ENCODE measurements at places on chromosomes 16 and 17.

GRCh38 chr17:30084788-30085187 is 31.8 kb upstream of the NSRP1 start:
- no peak for DNase-seq

DNA sequence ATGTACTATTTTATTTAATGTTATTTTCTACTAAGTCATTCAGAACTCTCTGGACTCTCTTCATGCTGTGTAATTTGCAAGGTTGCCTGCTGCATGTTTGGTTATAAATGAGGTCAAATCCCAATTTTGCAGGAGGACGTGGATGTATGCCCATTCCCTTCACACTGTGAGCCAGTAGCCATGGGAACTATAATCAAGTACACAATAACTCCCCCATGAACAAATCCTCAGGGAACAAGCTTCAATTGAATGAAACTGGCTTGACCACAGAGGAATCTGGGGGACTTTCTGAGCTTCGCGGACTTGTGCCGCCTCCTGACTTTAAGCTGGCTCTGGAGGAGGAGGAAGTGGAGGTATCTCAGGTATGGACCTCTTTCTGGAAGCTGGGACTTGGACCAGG is 14.6 kb upstream of the KCTD13 start:
- no peak for DNase-seq

- DNase-seq = peak; percentile 41
Measured at GRCh38 chr17:60139438-60140285, 10.1 kb upstream of the CA4 start.

DNA sequence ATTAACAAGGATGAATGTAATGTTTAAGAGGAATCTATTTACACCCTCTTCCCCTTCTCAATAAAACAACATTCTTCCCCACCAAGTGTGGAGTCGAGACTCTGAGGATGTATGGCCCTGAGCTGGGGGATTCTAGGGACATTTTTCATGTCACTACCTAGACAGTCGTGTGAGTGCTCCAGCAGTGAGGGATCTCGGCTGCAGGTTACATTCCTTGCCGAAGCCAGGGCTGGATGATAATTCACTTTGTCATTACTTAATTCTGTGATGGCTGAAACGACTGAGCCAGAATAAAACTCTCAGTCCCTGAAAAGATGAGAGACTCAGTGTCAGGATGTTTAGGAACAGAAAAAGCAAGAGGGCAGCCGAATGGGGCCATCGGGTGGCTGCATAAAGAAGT is 106.9 kb upstream of the HSBP1 start:
- DNase-seq = no peak

DNA sequence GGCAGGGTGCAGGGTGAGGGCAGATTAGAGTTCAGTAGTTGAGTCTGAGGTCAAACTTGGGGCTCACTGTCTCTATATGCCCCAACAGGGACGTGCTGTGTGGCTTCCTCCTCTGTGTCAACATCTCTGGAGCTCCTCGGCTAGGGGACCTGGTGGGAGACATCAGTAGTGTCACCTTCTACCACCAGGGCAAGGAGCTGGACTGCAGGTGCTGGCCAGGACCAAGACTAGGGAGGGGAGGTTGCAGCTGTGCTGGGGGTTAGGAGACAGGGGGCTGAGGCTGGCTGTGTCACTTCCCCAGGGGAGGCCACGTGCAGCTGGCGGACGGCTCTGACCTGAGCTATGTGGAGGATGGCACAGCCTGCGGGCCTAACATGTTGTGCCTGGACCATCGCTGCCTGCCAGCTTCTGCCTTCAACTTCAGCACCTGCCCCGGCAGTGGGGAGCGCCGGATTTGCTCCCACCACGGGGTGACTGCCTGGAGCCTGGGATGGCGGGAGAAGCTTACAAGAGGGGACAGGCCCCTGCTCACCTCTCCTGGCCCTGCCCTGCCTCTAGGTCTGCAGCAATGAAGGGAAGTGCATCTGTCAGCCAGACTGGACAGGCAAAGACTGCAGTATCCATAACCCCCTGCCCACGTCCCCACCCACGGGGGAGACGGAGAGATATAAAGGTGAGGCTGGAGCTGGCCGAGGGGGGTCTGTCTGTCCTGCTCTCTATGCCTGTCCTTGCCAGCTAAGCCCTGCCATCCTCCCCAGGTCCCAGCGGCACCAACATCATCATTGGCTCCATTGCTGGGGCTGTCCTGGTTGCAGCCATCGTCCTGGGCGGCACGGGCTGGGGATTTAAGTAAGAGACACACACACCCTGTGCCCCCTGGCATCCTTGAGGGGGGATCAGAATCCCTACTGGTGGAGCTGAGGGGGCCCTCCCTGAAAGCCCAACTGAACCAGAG is 18.9 kb downstream of the ADAM11 start:
- no peak for DNase-seq

- DNase-seq = no peak
Measured at GRCh38 chr16:48562475-48562874, 47.5 kb downstream of the N4BP1 start.

- DNase-seq = no peak
Measured at GRCh38 chr16:21001262-21001661, 100.7 kb downstream of the LYRM1 start.

DNA sequence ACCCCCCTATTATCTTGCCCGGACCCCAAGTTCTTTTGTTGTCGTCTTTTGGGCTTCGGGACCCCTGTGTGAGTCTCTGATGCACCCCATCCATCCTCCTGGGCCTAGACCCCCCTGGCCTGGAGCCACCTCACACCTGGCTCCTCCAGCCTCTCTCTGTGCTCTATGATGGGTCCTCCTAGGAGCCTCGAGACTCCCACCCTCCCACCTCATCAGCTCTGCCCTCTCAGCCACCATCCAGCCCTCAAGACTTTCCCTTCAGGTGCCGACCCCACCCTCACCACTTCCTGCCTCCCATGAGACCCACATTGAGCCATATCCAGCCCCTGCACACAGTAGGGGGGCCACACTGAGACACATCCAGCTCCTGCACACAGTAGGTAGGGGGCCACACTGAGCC is 8.7 kb upstream of the ATP2A3 start:
- DNase-seq = no peak

DNA sequence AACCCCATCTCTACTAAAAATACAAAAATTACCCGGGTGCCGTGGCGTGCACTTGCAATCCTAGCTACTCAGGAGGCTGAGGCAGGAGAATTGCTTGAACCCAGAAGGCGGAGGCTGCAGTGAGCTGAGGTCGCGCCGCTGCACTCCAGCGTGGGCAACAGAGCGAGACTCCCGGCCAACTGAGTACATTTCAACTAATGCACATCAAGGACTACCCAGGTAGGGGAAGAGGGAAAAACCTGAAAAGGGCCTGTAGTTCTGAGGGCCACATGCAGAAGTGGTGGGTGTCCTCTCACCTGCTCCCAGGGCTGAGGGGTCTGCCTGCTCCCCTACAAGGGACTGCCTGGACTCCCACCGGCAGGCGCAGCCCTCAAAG is 584 bp upstream of the SLC16A5 start:
- no peak for DNase-seq

DNA sequence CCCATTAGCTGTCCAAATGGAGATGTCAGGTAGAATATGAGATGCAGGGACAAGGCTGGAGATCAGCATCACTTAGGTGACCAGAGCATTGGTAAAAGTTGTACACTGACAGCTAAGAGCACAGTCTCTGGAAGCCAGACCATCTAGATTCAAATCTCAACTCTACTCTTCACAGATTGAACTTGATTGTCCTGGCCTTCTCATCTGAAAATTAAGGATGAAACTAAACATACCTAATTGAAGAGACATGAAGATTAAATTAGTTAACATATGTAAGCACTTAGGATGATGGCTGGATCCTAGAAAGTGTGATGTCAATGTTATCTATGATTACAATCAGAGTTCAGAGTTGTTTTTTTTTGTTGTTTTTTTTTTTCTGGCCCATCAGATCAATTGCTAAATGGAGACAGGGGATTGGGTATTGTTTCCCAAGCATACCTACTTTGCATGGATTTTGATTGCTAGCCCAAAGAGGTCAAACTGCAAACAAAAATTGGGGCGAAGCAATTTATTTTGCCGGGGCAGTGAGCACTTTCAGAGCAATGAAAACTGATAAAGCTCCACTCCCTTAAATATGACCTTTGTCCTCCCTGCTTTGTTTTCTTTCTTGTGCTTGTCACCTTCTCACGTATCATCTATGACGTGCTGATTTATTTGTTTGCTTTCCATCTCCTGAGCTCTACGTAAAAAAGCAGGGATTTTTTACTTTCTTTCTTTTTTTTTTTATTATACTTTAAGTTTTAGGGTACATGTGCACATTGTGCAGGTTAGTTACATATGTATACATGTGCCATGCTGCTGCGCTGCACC is 217.6 kb upstream of the CPHXL start:
- DNase-seq = no peak

- DNase-seq = no peak
Measured at GRCh38 chr17:41329279-41329948, 13.9 kb upstream of the KRTAP17-1 start.

DNA sequence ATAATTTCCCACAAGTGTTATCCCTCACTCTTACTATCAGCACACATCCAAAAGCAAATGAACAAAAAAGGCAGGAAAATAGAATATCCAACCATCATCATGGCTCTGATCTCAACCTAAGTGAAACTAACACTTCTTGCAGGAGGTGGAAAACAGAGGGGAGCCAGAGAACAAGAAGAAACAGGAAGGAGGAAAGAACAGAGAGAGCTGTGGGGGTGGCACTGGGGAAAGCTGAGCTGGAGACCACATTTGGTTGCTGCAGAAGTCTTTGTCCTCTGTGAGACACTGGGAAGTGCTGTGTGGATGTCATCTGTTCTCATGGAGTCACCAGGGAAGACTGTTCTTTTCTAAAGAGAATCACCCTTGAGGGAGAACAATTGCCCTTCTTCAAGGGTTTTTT is 34.7 kb downstream of the GRB7 start:
- no peak for DNase-seq

DNA sequence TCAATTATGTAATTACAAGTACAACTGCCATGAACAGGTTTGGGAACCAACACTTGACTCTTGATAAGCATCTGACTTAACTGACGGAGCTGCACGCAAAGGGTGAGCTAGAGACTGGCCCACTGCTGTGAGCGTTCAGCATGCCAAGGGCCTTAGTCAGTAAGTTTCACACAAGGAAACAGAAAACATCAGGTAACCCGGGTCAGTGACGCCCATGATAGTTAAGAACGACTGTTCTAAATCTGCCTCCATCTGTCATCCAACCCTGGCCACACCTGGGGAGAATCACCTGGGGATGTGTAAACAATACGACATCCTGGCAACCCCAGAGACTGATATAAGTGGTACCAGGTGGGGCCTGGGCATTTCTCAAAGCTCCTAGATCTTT is 12.3 kb downstream of the SMIM5 start:
- no peak for DNase-seq

GRCh38 chr16:78396046-78396445 is 296.6 kb downstream of the WWOX start:
- no peak for DNase-seq

- DNase-seq = no peak
Measured at GRCh38 chr16:71873199-71873598, 10.8 kb downstream of the ZNF821 start.

Measured in stimulated activated CD8-positive, alpha-beta memory T cell treated with anti-CD3 and anti-CD28 coated beads, Interleukin-4, amount 100 ng/mL, for 1 hour (primary cell).